ENCODE measurements at places on chromosomes 11 and 22.

DNA sequence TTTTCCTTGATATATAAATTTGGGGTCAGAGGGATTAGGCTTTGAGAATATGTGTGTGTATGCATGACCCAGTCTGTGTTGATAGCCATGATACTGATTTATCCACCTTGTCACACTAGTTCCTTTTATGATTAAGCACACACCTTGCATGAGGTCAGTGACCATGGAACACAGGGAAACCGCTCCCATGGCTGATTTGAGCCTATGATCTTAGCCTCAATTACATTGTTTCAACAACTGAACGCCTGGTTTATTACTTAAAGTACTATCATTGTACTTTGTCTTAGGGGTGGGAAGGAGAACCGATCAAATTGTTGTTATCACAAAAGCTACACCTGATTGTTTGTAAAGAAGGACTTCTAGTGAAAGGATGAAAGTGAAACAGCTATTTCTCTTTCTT lies 70.7 kb downstream of the ARFGAP2 start:
- no peak for DNase-seq

- no peak for DNase-seq
Observed at GRCh38 chr11:44753961-44754645, 27.3 kb downstream of the TSPAN18 start.

GRCh38 chr22:39462443-39463221 lies 5.8 kb downstream of the MGAT3 start:
- no peak for DNase-seq

DNA sequence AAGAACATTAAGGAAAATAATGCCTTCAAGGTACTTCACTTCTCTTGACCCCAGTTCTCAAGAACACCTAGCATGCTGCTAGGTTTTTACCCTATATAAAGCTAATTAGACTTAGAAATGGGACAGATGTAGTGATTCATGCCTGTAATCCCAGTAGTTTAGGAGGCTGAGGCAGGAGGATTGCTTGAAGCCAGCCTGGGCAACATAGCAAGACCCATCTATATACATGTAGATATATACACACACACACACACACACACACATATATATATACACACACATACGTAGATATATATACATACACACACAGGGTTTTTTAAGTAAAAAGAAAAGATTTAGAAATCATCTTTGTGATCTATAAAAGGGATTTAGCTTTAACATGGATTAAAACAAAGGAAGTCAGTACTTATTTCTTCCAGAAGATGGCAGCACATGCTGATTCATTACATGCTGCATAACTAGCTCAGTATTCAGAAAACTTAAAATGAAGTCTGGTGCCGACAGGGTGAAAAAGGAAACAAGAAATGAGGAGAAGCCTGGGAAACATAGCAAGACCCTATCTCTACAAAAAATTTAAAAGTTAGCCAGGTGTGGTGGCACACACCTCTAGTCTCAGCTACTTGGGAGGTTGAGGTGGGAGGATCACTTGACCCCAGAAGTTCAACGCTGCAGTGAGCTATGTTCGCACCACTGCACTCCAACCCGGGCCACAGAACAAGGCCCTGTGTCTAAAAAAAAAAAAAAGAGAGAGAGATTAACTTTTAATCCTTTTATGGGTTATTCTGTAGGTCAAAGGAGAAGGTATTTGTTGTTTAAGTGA lies 28.5 kb upstream of the RBX1 start:
- DNase-seq: no peak

- no peak for DNase-seq
Observed at GRCh38 chr11:79627281-79627680, 186.5 kb upstream of the TENM4 start.

DNA sequence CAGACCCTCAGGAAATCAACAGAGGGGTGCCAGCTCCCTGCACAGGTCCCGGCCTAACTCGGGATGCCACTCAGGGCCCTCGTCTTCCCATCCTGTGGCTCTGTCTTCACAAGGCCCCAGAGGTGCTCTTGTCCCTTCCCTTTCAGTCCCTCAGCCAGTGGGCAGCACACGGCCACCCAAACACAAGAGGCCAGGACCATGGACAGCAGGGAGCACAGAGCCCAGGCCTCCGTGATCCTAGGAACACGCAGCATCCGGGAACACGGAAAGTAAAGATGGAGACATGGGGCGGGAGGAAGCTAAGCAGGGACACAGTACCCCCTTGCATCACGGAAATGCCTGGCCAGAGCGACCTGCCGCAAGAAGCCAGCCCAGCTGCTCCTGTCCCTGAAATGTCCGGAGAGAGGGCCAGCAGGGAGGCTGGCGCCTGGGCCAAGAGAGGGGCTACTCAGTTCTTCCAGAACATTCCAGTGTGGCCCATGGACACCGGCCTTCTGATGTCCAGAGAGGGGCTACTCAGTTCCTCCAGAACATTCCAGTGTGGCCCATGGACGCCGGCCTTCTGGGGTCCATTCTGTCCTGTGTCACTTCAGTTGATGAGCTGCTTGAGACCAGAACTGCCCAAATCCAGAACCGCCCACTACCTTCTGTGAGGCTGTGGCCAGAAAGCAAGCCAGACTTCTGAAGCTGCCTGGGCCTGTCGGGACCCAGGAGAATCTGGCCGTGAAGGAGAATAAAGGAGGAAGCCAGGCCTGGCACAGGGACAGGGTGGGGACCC lies 274.0 kb downstream of the BRD1 start:
- DNase-seq: no peak

GRCh38 chr22:24986816-24987215 lies 34.3 kb downstream of the KIAA1671 start:
- DNase-seq: no peak

- no peak for DNase-seq
Observed at GRCh38 chr11:46279126-46280099, 2.0 kb downstream of the CREB3L1 start.

DNA sequence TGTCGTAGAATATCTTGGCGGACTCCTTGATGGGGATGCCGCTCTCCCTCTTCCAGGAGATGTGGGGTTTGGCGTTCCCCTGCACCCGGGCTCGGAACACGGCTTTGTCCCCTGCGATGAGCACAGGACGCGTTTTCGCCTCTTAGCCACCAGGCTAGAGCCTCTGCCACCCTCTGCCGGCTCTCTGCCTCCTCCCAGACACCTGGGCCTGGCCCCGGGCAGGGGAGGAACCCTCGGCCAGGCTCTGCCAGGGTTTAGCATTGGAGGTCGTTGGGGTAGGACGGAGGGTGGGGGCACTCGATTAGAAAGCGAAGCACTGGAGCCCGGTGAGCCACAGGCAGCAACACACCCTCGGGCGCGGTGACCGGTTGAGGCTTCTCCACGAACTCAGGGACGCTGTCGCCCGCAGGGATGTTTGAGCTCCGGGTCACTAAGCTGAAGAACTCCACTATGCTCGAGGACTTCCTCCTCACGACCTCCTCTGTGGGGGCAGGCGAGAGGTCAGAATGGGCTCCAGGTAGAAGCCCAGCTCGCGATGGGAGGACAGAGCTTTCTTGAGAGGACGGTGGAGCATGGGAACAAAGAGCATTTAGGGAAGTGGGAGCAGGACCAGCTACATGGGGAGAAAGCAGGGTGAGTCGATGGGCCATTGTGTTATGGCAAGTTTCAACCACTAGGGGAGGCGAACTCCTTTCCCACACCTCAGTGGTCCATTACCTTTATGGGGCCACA lies 4.3 kb downstream of the IGSF22 start:
- DNase-seq: no peak

DNA sequence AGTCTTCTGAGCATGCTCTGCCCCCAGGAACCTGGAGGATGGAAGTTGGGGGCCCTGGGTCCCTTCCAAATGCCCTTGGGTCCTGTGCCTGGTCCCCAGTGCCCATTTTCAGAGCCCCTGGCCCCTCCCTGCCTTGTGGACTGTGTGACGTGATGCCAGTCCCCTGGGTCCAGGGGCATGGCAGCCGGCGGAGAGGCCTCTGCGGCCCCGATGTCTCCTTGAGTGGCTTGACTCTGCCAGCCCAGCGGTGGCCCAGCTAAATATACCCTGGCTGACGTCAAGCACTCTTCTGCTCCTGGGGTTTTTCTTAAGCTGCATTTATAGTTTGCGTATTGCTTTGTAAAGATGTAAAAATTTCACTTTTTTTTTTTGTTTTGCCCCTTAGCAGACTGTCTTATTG lies 35.2 kb upstream of the PARVG start:
- no peak for DNase-seq

DNA sequence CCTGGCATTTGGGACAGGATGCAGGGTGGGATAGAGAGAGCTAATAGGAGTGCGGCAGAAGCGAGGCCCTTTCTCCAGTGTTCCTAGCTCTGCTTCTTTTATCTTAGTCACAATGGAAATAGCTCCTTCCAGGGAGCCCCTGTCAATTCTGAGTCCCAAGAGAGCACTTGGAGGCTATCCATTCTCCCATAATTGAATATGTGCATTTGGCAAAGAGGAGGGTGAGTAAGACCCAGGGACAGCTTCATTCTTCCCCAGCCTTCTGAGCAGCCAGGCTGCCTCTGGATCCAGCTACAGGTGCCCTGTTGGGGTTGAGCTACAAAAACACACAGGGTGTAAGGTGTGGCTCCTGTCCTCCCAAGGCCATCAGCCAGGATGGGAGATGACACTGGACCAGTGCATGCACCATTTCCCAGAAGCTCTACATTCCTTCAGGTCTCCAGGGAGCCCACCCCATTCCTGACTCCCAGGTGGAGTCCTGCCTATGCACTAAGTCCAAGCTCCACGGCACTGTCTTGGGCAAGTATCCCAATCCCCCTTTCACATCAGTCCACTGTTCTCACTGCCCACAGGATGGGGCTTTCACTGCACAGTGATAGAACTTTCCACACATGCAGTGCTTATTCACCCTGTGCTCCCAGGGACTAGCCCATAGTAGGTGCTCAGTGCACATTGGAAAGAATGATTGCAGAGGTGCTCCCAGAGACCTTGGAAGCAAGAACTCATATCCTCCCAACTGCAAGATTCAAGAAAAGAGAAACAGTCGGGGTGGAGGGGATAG lies 6.2 kb downstream of the MS4A10 start:
- DNase-seq: no peak

GRCh38 chr22:28442711-28443525 lies 236.7 kb downstream of the TTC28 start:
- no peak for DNase-seq

DNA sequence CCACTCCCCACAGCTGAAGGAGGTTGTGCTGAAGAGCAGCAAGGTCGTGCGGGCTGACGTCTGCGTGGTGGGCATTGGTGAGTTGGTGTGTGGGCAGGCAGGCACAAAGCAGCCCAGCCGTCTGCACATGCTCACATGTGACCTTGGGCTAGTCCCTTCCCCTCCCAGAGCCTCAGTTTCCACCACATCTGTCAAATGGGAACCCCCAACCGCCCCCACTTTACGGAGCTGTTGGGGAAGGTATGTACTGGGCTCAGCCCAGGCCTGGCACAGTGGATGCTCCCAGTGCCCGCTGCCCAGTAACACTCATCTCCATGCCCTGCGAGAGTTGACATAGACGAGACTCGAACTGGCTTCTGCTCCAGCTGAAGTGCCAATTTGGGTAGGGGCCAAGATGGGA lies 5.1 kb upstream of the LZTR1 start:
- DNase-seq: no peak

DNA sequence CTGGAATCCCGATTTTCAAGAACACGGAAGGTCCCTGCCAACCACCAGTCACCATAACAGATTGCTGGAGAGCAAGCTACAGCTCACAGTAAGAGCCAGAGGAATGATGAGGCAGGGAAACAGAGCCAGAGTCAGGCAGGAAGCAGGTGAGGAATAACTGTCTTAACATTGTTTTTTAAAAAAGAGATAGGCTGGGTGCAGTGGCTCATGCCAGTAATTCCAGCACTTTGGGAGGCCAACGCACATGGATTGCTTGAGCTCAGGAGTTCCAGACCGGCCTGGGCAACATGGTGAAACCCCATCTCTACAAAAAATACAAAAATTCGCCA lies 13.5 kb upstream of the CASTOR1 start:
- no peak for DNase-seq

- DNase-seq: no peak
Observed at GRCh38 chr11:11969380-11970215, 38.8 kb downstream of the DKK3 start.

DNA sequence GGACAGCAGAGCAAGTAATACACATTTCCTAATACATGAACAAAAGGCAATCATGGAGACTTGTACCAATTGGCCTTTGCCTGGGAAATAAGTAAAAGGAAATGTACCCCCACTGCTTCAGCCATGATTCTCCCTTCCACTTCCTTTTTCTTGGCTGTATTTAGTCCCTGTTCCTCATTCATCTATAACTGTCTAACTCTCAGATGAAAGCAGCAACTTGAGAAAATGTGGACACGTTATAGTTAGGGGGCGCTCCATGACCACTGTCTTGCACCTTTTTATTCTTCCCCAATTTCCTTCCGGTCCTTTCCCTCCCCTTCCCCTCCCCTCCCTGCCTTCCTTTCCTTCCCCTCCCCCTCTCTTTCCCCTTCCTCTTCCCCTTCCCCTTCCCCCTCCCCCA lies 61.3 kb upstream of the BARX2 start:
- no peak for DNase-seq

DNA sequence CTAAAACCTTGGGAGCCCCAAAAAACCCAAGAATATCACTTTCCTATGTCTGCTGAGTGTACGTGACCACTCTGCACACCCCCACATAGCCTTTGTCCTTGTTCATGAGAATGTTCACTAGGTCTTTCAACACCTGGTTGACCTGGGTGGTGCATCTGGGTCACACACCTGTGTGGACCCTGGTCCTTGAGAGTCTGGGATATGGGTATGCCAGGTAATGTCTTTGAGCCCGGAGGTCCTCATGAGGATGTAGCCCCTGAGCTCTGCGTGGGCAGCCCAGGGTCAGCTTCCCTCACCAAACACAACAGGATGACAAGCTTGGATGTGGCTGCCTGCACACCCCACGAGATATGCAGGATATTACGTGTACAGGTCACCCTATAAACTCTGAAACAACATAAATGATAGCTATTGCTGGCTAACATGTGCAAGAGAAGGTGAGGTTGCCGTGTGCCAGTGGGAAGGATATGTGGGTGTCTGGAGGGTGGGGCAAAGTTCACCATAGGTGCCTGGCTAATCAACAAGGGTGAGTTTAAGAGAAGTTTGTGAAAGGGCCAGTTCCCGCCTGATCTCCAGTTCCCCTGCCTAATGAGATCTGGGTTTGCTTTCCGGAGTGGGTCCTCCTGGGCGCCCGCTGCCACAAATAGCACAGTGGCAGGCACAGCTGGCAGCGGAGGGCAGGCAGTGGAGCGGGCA lies 1.4 kb upstream of the PPARA start:
- DNase-seq: no peak

Measured in stimulated activated CD4-positive, alpha-beta T cell treated with anti-CD3 and anti-CD28 coated beads, Interleukin-1b, Interleukin-23, amount 100 ng/mL, for 1 hour (primary cell).